ENCODE measurements at places on chromosomes 12 and 14. TPM values are rescaled to one million over a fixed set of nuclear protein-coding genes. Genes with fewer than 3 reads are reported as not detected.

Gene TAS2R42
- total RNA-seq: not detected

Gene NFATC4
- total RNA-seq: 15.6 TPM

Gene KRT83
- not detected for total RNA-seq

Gene COCH
- 0.28 TPM for total RNA-seq

Gene BICDL1
- not detected for total RNA-seq

DNA sequence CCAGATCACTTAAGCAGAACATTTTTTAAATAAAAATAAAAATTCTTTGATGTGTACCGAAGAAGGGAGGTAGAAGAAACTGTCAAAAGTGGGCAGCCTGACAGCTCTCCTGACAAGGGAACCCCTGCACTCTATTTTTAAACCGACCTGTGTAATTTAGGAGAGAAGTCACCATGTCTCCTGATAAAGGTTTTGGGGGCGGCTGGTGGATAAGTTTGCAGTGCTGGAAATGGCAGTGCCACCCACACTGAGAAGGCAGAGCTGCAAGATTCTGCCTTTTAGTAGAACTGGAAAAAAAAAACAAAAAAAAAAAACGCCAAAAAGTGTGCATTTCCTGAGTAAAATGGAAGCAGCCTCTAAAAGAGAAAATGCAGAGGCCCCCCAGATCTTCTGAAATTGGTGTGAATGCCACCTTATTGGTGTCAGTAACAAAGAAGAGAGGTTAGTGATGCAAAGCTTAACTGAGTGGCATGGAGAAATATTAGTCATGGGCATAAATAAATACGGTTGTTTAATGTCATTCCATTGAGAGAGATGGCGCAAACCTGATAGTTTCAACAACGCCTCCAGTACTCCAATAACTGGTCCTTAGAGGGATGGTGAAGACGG, 24.7 kb downstream of the DUSP6 start:
- no peak overlapping the region for H3K4me3 ChIP-seq
- H3K4me1 ChIP-seq: no peaks in the 10 kb centered on the region
- no peaks in the 10 kb centered on the region for H3K27me3 ChIP-seq
- no peak overlapping the region for H3K27ac ChIP-seq
- no peaks in the 10 kb centered on the region for H3K36me3 ChIP-seq
- DNase-seq: no peak

DNA sequence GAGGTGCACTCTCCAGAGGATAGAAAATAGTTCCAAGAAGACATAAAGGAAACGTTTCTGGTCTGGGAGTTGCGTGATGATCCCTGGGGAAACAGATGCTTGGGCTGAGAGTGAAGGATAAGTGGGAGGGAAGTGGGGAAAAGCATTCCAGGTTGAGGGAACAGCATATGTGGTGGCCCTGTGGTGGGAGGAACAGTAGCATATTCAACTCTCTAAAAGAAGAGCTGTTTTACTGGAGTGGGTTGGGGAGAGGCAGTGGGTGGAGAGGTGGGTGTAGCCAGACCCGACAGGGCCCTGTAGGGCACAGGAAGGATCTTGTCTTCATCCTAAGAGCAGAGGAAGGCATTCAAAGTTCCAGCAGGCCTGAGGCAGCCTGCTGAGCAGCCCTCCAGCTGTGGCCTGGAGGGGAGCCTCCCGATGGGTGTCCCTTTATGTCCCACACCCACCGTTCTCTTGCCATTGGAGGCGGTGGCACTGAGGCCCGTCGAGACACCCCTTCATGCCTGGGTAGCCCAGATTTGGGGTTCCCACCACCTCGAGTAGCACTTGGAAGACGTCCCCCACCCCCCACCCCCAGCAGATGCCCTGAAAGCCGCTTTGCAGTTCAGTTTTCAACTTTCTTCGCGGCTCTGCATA, 310.5 kb upstream of the FKBP4 start:
- no peak for DNase-seq
- peaks cover 6% of the 10 kb centered on the region for H3K36me3 ChIP-seq
- no peak overlapping the region for H3K27ac ChIP-seq
- H3K27me3 ChIP-seq: peaks cover 24% of the 10 kb centered on the region
- peaks cover 10% of the 10 kb centered on the region for H3K4me1 ChIP-seq

DNA sequence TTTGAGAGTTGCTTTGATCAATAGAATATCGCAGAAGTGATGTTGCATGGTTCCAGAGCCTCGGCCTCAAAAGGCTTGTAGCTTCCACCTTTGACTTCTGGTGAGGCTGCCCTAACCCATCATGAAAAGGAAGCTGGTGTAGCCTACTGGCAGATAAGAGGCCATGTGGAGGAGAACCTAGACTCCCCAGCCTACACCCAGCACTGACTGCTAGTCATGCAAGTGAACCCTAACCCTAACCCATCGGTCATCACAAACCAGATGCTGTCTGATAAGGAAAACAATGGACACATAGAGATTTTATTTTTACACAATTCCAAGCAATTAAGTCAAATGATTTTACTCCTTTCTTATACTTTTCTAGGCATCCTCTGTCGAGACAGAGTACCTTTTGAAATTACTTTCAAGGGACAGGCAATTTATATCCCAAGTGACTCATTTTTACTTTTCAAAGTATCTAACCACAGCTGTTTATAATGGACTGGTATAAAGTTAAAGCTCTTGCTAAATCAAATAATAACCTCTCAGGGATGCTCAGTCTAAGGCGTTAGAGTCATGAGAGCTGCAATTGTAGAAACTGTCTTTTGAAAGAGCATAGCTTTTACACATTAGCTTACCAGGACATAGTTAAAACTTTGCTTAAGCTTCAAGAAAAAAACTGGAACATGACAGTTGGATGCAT, 17.6 kb downstream of the PTPRB start:
- no peaks in the 10 kb centered on the region for H3K36me3 ChIP-seq
- peak; percentile 70 for DNase-seq
- H3K27me3 ChIP-seq: peaks cover 1% of the 10 kb centered on the region
- peaks cover 3% of the 10 kb centered on the region for H3K4me1 ChIP-seq
- no peak overlapping the region for H3K27ac ChIP-seq

DNA sequence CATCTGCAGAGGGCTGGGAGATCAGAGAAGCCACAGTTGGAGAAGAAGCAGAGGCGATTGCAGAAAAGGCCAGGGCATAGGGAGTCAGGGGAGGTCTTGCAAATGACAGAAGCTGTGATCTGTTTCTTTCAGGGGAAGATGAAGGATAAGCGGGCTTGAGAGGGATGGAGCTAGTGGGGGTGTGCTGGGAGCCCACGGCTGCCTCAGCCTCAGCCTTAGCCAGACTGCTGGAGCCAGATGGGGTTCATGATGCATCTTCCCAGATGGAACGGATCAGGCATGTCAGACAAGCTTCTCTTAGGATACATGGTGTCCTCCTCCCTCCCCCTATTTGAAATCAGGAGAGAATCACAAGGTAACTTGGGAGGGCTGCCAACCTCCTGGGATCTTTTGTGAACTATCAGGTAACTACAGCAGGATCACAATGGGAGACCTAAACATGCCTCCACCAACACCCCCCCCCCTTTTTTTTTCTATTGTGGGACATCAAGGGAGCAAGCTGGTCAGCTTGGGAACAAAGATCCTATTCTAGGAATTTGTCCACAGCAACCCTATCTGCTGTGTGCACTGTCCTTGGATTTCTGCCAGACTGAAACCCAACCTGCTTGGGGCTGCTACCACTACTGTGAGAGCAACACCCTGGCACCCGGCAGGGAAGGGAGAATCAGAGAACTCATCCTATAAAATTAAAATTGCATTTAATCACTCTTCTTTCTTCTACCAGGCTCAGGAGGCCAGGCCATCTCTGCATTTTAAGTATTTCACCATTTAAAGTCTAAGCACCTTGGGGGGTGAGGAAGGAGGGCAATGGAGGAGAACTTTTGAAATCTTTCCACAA, 10.7 kb upstream of the ATP2A2 start:
- peaks cover 39% of the 10 kb centered on the region for H3K4me1 ChIP-seq
- H3K4me3 ChIP-seq: no peak overlapping the region
- peak overlapping the region; percentile 76 for H3K27ac ChIP-seq

- no peak overlapping the region for H3K4me3 ChIP-seq
- DNase-seq: no peak
- no peaks in the 10 kb centered on the region for H3K36me3 ChIP-seq
- no peaks in the 10 kb centered on the region for H3K27me3 ChIP-seq
- H3K27ac ChIP-seq: no peak overlapping the region
These were observed 56.2 kb downstream of the LRFN5 start for GRCh38 chr14:41662780-41663472.

DNA sequence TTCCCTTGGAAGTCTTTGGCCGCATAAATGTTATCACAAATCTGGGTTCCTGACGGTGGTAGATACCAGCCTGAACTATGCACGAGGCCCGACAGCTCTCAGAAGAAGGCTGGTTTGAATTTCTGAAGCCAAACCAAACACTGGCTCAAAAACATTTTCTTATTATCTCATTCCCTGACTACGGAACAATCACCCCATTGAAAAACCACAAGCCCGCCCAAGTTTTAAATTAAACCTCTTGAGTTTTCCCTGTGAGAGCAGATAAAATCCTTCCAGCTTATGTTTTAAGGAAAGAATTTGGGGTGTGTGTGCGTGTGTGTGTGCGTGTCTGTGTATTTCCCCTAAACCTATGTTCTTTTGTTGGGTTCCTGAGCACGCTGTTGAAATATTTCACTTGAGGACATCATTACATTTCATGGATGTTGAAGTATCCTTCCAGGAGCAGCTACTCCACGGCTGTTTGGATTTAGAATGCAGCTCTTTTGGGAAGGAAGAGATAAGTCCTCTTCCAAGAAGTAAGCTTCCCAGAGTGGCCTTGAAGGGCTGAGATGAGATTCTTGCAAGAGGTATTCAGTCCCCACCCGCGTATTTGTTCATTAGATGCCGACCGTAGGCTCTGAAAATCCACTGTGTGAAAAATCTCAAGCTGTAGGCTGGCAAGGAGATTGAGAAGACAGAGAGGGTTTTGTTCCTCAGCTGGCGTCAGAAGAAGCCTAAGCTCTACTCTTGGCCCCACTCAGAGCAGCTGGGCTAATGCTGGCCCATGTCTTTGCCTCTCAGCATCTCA, 131.0 kb upstream of the NCOR2 start:
- no peak overlapping the region for H3K4me3 ChIP-seq
- H3K36me3 ChIP-seq: no peaks in the 10 kb centered on the region
- H3K27me3 ChIP-seq: no peaks in the 10 kb centered on the region
- peak; percentile 19 for DNase-seq
- H3K4me1 ChIP-seq: peaks cover 10% of the 10 kb centered on the region

GRCh38 chr12:50174971-50175715, 8.0 kb upstream of the CERS5 start:
- H3K27ac ChIP-seq: peak overlapping the region; percentile 27
- no peak overlapping the region for H3K4me3 ChIP-seq
- H3K36me3 ChIP-seq: peaks cover 32% of the 10 kb centered on the region
- 0 out of 2 replicates have a peak, but pooled peaks cover 2% of the 10 kb centered on the region for H3K4me1 ChIP-seq
- no peaks in the 10 kb centered on the region for H3K27me3 ChIP-seq
